ENCODE measurements at places on chromosomes 3 and 15.

DNA sequence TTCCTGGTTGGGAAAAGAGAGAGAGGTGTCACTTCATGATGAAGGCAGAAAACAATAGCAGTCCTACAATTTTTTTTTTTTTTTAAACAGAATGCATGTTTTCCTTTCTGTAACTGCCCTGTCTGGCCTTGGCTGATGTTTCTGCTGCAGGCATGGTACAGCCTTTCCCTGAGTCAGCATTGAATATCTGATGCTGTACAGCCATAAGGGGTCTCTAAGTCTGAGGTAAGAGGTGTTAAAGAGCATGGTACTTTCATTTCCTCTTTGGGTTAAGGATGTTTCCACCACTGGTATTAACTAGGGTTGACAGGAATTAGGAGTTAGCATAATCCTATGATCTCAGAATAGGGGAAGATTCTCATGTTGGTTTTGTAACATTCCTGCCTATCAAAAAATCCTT lies 147.4 kb downstream of the CHST2 start:
- no peak for DNase-seq

GRCh38 chr3:64552160-64552559 lies 135.6 kb downstream of the ADAMTS9 start:
- DNase-seq, result no peak

GRCh38 chr15:25792128-25792527 lies 71.0 kb downstream of the ATP10A start:
- no peak for DNase-seq

DNA sequence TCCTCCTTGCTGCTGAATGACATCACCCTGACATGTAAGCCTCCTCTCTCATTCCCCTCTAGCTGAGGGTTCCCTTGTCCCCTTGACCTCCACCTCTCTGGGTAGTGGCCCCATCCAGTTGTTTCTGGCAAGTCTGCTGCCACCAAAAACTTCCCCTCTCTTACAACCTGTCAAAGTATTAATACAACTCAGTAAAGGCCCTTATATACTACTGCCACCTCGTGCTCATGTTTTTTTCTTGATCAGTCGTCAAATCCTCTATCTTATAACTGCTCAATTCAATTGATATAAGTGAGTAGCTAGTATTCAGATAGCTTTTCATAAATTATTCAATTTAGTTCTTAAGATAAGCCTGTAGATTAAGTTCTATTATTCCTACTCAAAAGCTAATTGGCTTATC lies 249.6 kb downstream of the MBNL1 start:
- no peak for DNase-seq

DNA sequence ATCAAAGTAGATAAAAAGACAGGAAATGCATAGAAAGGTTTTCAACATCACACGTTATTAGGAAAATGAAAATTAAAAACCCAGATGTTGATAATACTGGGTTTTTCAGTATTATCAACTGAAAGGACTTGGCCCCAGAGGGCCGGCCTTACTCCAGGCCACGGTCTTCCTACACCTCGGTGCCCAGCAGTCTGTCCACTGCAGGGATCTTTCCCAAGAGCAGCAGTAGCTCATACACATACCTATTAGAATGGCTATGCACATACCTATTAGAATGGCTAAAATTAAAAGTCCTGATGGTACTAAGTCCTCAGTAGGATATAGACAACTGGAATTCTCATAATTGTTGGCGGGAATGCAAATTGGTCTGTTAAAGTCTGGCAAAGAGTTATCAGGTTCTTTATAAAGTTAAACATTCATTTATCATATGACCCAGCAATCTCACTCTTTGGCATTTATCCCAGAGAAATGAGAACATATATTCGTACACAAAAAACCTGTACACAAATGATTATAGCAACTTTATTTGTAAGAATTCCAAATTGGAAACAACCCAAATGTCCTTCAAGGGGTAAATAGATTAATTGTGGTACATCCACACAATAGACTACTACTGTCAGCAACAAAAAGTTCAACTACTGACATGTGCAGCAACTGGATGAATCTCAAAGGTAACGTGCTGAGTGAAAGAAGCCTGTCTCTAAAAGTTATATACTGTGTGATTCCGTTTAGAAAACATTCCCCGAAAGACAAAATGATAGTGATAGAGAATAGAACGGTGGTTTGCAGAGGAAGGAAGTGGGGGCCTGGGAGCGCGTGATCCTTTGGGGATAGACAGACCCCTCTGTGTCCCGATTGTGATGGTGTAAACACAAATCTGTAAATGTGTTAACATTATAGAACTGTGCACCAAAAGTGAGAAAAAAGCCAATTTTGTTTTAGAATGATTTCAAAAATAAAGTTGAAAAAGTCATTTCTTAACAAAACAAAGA lies 62.3 kb downstream of the MCTP2 start:
- peak; percentile 6 for DNase-seq

DNA sequence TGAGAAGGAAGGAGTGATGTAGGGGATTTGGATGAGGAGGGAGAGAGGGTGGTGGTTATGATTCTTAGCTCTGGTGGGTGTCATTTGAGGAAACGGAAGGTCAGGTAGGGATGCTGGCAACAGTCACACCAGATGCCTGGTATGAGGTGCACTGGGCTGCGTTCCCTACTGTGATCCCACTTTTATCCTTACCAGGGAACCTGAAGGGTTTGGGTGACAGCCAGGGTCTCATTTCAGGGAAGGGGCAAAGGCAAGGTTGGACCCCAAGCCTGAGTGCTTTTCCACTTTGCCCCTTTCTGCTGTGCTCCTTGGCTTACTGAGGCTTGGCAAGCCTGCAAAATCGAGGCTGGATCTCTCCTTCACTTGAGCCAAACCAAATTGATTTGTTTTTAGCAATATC lies 36.0 kb upstream of the SACM1L start:
- no peak for DNase-seq

GRCh38 chr3:140530131-140530530 lies 147.7 kb upstream of the TRIM42 start:
- no peak for DNase-seq

DNA sequence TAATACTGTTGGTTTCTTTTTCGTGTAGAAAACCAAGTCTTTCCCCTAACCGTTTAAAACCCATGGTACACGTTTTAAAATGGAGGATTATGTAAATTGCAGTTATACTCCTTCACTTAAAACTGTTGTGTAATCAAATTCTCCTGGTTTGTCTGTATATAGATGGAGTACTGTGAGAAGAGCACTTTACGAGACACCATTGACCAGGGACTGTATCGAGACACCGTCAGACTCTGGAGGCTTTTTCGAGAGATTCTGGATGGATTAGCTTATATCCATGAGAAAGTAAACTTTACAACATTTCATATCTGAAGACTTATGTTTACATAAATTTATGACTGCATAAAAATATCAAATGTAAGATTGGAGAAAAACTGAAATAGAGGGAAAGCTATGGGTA lies 51.2 kb downstream of the SRP14 start:
- no peak for DNase-seq

DNA sequence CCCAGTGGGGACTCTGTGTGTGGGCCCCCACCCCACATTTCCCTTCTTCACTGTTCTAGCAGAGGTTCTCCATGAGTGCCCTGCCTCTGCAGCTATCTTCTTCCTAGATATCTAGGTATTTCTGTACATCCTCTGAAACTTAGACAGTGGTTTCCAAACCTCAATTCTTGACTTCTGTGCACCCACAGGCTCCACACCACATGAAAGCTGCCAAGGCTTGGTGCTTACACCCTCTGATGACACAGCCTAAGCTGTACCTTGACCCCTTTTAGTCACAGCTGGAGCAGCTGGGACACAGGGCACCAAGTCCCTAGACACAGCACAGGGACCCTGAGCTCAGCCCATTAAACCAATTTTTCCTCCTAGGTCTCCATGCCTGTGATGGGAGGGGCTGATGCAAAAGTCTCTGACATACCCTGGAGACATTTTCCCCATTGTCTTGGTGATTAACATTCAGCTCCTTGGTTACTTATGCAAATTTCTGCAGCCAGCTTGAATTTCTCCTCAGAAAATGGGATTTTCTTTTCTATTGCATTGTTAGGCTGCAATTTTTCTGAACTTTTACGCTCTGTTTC lies 304.5 kb downstream of the OTOL1 start:
- DNase-seq, result no peak

- DNase-seq, result peak; percentile 60
Observed at GRCh38 chr3:141385406-141386125, 17.3 kb downstream of the ZBTB38 start.

DNA sequence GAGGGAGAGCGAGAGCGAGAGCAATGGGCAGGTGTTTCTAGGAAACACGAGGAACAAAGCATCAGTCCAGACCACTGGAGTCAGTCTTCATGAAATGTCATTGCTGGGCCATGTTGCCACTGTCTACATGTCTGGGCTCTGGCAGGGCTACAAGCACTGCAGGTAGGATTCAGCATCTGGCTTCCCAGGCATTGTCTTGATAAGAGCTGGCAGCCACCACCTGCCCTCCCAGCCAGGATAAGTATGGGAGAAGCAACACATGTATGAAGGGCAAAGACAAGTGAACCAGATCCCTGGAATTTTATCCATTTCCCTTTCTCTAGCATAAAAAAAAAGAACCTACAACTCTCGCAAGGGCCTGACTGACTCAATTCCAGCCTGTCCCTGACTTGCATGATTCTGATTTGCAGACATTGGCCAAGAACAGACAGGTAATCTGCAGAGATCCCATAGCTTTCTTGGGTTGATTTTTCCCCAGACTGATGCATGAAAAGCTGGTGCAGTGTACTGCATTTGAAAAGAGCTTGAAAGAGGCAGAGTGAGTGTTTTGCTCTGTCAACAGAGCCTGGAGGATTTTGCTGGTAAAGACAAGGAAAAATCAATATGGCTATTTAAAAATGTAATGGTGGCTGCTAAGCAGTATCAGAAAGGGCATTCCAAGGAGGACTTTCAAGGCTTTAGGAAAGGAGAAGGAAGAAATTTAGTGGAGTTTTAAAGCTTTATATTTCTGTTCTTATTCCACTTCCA lies 157.2 kb upstream of the MYRIP start:
- no peak for DNase-seq
